ENCODE measurements at places on chromosomes 4 and X. TPM values are rescaled to one million over a fixed set of nuclear protein-coding genes. Genes with fewer than 3 reads are reported as not detected.

DNA sequence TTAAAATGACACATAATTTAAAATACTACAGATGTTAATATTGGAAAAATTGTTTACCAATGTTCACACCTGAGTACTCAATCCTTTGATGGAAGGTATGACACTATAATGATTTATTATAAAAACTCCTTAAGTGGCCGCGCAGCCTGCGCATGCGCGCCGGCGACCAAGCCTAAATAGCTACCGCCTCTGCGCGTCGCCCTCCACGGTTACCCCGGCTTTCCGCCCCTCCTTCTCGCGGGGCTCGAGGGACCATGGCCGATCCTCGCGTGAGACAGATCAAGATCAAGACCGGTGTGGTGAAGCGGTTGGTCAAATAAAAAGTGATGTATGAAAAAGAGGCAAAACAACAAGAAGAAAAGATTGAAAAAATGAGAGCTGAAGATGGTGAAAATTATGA is 170.2 kb downstream of the DMD start:
- no peak for DNase-seq
- no peaks in the 10 kb centered on the region for H3K36me3 ChIP-seq

GRCh38 chr4:17490575-17491059 is 21.3 kb downstream of the QDPR start:
- H3K4me3 ChIP-seq: no peak overlapping the region
- no peak overlapping the region for H3K27ac ChIP-seq
- H3K27me3 ChIP-seq: no peaks in the 10 kb centered on the region
- no peak for DNase-seq
- no peaks in the 10 kb centered on the region for H3K4me1 ChIP-seq

AFF2 gene
- polyA plus RNA-seq: not detected

DNA sequence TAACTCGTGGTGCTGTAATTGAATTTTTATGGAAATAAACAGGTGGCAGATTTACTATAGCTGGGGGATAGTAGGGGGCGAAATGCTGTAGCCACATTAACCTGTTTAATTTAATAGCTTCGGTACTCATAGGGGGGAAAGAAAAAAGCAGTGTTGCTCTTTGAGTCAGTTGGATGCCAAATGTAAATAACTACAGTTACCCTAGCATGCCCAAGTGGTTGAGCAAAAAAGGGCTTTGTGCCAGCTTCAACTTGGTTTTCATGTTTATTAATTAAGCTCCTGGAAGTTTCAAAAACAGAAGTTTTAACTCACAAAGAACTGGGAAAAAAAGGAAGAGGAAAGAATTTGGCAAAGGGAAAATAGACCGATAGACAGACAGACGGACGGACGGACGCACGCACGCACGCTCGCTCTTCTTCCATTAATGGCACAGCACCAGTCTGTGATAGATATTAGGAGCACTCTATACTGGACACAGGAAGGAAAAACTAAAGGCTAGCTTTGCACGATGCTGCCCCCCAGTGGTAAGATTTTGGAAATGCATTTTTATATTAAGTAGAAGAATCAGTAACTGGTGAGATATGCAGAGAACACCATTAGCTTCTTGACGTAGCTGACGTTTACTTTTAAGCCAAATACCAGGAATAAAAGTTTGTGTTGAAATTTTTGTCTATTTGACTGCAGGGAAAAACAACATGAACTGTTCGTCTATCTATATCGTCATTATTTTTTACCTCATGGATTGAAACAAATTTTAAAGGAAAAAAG is 151.8 kb downstream of the SLC7A11 start:
- no peaks in the 10 kb centered on the region for H3K27me3 ChIP-seq
- H3K36me3 ChIP-seq: no peaks in the 10 kb centered on the region
- DNase-seq: no peak
- H3K4me3 ChIP-seq: no peak overlapping the region
- H3K4me1 ChIP-seq: no peaks in the 10 kb centered on the region

- no peaks in the 10 kb centered on the region for H3K27me3 ChIP-seq
- no peak overlapping the region for H3K4me3 ChIP-seq
- no peaks in the 10 kb centered on the region for H3K36me3 ChIP-seq
- no peaks in the 10 kb centered on the region for H3K4me1 ChIP-seq
- DNase-seq: no peak
These were observed 130.0 kb downstream of the SOWAHB start for GRCh38 chr4:76767983-76768382.

DNA sequence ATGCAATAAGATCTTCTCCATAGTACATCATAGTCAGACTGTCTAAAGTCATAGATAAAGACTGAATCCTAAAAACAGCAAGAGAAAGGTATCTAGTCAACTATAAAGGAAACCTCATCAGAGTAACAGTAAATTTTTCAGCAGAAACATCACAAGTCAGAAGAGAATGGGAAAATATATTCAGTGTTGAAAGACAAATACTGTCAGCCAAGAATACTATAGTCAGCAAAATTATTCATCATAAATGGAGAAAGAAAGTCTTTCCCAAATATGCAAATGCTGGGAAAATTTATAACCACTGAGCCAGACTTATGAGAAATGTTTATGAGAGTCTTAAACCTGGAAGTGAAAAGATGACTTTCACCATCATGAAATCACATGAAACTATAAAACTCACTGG is 136.7 kb downstream of the KDR start:
- no peaks in the 10 kb centered on the region for H3K4me1 ChIP-seq
- no peak overlapping the region for H3K4me3 ChIP-seq
- no peaks in the 10 kb centered on the region for H3K36me3 ChIP-seq
- no peak for DNase-seq

DNA sequence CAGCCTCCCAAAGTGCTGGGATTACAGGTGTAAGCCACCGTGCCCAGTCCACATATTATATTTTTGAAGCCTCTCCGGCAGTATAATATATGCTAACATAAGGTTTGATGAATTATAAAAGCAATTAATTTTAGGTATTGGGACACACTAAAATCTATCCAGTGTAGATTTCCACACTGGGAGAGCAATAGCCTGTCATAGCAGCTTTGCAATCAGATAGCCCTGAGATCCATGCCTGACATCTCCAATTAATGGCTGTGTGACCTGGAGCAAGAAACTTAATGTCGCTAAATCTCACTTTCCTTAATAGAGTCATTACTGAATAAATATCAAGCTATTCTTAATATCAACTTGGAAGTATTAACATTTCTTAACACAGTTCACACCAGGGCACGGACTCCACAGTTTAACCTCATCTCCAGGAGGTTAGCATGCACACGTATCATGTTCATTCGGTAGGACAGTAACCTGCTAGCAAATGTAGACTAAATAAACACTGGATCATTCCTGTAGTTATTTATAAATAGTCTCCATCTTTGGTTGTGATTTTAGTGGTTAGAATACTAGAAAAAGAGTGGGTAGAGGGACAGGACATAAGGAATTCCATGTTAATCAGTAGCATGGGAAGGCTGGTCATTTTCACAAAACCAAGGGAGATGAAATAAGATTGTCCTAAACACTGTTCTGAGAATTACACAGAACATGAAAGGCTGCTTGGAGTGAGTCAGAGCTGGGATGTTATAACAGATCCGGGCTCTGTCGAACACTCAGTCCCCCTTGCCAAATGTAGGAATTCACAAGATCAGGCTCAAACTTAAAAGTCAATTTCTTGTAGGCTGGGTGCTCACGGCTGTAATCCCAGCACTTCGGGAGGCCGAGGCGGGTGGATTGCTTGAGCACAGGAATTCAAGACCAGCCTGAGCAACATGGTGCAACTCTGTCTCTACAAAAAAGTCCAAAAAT is 254.7 kb downstream of the PALLD start:
- no peak overlapping the region for H3K27ac ChIP-seq
- H3K27me3 ChIP-seq: no peaks in the 10 kb centered on the region
- no peak for DNase-seq
- no peaks in the 10 kb centered on the region for H3K4me1 ChIP-seq
- H3K36me3 ChIP-seq: no peaks in the 10 kb centered on the region

TMPRSS11D gene
- not detected for polyA plus RNA-seq

DNA sequence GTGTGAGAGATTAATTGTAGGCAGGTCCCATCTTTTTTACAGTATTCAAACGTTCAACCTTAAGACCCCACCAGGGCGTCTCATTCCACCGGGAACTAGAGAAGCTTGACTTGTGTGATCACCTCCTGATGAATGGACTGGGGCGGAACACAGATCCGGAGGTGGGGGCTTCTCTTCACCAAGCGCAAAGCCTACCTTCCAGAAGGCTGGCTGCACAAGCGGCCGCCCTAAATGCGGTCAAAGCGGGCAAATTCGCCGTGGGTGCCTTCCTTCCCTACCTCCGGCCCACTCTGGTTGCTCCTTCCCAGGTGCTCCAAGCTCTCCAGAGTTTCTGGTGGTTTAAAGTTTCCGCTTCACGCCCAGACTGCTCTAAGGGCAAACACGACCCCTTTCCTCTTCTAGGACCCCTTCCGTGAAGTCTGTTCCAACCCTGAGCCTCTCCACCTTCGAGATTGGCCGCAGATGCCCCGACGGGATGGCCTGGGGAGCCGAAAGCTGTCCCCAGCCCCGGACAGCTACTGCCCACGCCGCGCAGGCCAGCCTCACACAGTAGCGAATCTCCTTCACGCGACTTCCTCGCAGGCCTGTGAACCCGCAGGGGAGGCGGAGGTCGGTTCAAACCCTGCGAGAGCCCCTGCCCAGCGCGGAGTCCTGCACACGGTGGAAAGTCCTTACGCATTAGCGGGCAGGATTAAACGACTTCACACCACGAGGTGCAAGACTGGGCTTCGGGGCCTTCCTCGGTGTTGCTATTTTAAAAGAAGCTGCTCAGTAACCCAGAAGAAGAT is 1.6 kb upstream of the WWC2 start:
- H3K4me1 ChIP-seq: peaks cover 20% of the 10 kb centered on the region
- H3K36me3 ChIP-seq: no peaks in the 10 kb centered on the region
- DNase-seq: no peak
- H3K27ac ChIP-seq: no peak overlapping the region

DNA sequence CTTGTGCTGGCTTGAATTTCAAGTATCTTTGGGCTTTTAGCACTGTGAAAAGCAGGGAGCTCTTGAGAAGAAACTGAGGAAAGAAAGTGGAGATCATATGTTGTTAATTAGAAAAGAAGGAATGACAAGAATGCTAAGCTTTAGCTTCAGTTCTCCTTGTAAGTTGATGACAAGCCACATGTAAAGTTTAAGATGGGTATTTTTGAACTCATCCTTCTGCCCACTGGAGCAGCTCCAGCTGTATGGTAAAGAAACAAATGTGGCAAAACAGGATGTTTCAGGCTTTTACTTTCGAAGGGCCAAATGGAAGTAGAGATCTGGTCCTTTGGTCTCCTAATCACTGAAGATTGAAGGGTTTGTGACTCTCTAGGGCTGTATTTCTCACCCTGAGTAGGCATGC is 137.8 kb downstream of the GUCY2F start:
- H3K4me3 ChIP-seq: no peak overlapping the region
- H3K27ac ChIP-seq: no peak overlapping the region
- H3K36me3 ChIP-seq: no peaks in the 10 kb centered on the region
- H3K4me1 ChIP-seq: no peaks in the 10 kb centered on the region
- DNase-seq: no peak

- no peaks in the 10 kb centered on the region for H3K4me1 ChIP-seq
- no peak for DNase-seq
- H3K4me3 ChIP-seq: no peak overlapping the region
These were observed 36.7 kb downstream of the KLF8 start for GRCh38 chrX:56268888-56269287.

DNA sequence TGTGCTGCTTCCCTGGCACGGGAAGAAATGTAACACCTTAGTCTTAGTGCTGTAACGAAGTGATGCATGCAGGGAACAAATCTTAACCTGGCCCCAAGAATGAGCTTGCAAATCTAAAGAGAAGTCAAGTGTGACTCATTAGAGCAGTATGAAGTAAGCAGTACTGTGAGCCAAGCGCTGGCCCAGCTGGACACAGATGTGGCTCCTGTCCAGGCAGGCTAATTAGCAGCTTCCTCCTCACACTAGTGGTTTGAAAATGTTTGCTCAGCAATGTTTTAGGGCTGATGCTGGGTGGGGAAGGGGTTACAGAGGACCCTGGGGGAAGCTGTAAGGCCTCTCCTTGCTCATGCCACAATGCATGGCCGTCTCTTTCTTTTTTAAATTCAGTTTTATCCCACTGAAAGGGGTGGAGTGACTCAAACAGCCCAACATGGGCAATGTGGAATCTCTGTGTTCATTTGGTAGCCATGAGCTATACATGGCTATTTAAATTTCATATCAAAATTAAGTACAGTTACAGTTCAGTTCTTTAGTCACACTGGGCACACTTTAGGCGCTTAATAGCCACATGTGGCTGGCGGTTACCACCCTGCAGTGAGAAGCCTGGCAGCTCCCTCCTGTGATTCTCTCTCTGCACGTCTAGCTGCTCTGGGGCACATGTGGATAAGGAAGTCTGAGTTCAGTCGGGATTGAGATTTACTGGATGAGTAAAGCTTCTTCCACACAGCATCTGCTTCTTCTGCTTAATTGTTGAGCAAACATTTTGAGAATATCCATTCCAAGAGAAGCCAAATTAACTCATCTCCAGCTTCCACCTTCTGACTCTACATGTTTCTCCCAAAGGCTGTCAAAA is 48.8 kb downstream of the MAP7D2 start:
- no peak for DNase-seq
- H3K27ac ChIP-seq: no peak overlapping the region
- H3K27me3 ChIP-seq: no peaks in the 10 kb centered on the region
- no peaks in the 10 kb centered on the region for H3K36me3 ChIP-seq
- no peaks in the 10 kb centered on the region for H3K4me1 ChIP-seq

GAGE2A gene
- not detected for polyA plus RNA-seq

- H3K27ac ChIP-seq: no peak overlapping the region
- H3K27me3 ChIP-seq: no peaks in the 10 kb centered on the region
- no peaks in the 10 kb centered on the region for H3K36me3 ChIP-seq
- H3K4me1 ChIP-seq: peaks cover 24% of the 10 kb centered on the region
- no peak overlapping the region for H3K4me3 ChIP-seq
These were observed 2.5 kb downstream of the SEPTIN11 start for GRCh38 chr4:76952071-76952470.

DNA sequence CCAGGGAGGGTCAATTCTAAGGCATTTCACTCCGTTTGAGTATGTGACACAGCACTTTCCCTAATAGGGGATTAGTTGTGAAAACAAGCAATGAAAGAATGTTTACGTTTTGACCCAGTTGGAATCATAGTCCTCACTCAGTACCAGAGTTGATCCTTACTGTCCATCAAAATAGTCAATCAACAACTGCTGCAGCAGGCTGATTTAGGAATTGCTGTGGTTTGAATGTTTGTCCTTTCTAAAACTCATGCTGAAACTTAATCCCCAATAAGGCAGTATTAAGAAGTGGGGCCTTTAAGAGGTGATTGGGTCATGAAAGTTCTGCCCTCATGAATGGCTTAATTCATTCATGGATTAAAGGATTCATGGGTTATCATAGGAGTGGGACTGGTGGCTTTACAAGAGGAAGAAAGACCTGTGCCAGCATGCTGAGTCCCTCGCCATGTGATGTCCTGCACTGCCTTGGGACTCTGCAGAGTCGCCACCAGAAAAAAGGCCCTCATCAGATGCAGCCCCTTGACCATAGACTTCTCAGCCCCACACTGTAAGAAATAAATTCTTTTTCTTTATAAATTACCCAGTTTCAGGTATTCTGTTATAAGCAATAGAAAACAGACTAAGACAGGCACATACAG is 3.1 kb upstream of the FBXL5 start:
- no peak overlapping the region for H3K27ac ChIP-seq
- H3K4me1 ChIP-seq: peaks cover 19% of the 10 kb centered on the region
- no peaks in the 10 kb centered on the region for H3K27me3 ChIP-seq
- DNase-seq: no peak
- no peaks in the 10 kb centered on the region for H3K36me3 ChIP-seq

All from CD4-positive, CD25-positive, alpha-beta regulatory T cell (primary cell).